ENCODE measurements at places on chromosomes 11 and 22. TPM values are rescaled to one million over a fixed set of nuclear protein-coding genes. Genes with fewer than 3 reads are reported as not detected.

DNA sequence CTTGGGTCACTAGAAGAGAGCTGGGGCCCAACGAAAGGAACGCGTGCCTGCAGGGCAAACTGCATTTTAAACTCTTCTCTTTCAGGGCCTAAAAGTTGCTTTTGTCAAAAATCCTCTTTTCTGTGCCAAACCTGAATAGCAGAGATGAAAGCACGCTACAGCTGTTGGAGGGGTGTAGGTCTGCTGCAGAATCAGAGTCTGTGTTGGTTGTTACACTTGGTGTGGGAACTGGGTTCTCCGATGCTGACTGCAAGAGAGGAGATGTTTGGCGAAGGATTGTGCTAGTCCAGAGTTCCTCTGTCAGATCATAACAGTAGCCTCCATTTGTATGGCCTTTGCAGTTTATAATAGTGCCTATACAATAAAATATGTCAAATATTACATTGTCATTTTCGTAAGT, 41.8 kb downstream of the BARX2 start:
- DNase-seq: no peak

DNA sequence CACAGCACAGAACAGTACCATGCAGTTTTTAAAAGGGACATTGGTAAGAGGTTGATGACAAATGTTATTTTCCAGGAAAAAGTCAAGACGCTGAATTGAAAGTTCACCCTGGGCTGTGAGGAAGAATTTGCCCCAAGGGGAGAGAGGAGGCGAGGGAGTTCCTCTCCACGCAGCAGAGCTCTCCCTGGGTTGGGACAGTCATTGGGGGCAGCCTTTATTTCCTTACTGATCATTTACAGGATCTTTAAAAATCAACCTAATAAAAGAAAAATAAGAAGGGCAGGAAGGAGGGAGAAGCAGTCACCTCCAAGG, 49.9 kb upstream of the WNT7B start:
- no peak for DNase-seq

GRCh38 chr22:17105143-17106129, 15.7 kb downstream of the TMEM121B start:
- DNase-seq: no peak

GRCh38 chr11:69771466-69771865, 3.7 kb downstream of the FGF4 start:
- no peak for DNase-seq

GRCh38 chr11:78694152-78694551, 119.5 kb upstream of the NARS2 start:
- no peak for DNase-seq

DNA sequence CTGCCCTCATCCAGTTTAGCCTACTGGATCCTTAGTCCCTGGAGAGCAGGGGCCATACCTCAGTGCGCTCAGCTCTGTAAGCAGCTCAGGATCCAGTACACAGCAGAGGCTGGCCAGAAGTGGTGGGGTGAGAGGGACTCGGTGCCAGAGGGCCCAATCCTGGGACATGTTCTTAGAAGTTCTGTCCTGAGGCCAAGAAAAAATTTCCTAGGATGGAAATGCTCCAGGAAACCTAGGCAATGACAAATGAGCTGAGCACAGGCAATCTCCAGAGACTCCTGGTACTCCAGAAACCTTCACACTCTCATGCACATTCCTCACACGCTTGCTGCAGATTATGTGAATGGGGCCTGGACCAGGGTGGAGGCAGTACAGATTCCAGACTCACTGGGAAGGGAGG, 89.6 kb downstream of the SERGEF start:
- DNase-seq: no peak

GRCh38 chr22:39923696-39924095, 22.8 kb downstream of the GRAP2 start:
- no peak for DNase-seq

GRCh38 chr22:36199001-36199551, 2.5 kb downstream of the APOL4 start:
- DNase-seq: no peak

GRCh38 chr22:35995772-35996171, 32.9 kb downstream of the RBFOX2 start:
- DNase-seq: peak; percentile 94

DNA sequence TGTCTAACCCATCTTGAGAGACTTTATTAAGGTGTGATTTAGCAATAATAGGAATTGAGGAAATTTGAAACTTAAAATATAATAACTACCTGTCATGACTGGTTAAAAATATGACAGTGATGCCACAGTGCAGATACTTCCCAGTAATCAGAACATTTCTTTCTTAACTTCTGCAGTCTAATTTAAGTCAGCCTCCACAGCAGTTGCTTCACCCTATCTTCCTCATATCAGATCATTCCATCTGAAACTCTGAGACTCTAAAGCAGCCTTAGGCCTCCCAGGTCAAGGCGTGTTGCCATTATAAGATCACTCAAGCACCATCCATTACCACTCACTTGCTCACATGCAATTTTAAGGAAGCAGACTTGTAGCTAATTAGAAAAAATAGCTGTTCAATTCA, 302.2 kb downstream of the AASDHPPT start:
- DNase-seq: no peak

DNA sequence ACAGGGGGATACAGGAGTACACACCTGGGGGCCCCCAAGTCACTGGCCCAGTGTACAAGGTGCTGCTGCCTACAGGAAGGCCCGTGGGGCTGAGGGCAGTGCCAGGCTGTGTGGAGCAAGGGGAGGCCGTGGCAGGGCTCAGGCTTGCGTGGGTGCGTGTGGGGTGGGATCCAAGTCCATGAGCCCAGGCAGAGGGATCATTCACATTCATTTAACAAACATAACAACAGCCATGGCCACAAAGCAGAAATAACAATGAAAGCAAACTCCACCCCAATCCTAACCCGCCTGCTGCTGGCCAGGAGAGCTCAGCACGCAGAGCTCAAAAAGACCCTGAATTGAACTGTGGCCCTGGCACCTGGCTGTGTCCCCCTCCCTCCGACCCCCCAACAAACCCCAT, 17.0 kb upstream of the SCGB1A1 start:
- no peak for DNase-seq

DNA sequence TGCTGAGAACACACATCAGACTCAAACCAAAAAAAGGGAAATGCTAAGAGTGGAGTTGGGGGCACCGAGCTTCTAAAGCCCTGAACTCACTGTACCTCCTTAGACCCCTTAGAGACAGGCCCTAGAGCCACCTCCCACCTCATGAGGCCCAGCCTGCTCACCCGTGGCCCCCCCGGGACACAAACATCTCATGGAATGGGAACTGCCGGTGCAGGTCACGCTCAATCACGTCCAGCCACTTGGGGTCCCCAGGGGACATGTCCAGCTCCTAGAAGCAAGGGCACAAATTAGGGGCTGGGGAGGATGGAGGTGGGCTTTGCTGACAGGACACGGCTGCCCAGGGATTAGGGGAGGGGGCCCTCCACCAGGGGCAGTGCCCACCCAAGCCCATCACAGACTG, 6.3 kb upstream of the CASTOR1 start:
- no peak for DNase-seq

DNA sequence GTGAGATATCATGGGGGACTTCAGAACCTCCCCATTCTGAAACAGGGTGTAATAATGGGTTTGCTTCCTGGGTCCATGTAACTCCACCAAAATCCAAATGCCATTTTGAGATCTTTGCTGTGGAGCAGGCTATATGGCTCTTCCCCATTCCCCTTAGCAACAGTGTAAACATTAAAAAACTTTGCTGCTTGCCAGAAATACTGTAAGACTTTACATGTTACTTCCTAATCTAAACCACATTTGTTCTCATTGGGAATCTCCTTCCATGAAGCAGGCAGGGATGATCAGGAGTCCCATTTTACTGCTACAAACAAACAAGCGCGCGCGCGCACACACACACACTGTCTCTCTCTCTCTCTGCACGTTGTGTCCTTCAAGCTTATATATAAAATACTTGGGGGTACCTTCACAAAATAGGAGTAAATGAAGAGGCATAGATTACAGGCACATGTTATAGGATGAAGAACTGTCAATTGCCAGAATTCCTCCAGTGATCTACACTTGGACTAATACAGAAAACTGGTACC, 86.5 kb downstream of the ANO3 start:
- DNase-seq: peak; percentile 60

- no peak for DNase-seq
Observed at GRCh38 chr11:36719358-36720107, 121.5 kb upstream of the RAG2 start.

DNA sequence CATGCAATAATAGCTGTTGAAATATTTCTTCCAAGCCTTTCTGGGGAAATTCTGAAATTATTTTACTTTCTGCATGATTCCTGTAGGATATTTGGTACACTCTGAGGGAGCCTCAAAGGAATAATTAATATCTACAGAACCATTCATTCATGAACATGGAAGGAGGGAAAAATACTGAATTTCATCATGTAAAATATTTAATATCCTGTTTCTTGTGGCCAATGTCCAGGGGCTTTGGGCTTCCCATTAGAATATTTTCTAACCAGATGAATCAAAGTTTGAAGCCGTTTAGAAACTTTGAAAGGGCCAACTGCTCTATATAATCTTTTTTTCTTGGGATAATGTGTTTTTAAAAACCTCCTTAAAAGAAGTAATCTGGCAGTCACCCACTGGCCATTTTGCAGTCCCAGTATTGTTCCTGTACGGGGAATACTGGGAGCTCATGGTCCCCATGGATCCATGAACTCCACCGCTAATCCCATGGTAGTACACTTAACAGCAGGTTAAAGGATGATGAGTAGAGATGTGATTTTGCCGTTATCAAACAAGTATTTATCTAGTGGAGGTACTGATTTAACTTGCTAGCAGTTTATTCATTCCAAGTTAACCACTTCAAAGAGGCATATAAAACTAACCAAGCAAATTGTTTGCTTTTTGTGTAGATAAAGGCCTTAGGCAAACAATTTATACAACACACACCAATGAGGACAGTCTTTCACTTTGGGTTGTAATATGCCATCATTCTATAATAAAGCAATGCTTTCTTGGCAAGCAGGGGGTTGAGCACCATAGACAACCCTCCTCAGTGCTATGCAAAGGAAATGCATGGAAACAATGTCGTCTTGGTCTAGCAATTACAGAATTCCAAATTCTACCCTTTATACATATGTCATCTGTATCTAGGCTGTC, 34.5 kb upstream of the BLID start:
- DNase-seq: no peak

DNA sequence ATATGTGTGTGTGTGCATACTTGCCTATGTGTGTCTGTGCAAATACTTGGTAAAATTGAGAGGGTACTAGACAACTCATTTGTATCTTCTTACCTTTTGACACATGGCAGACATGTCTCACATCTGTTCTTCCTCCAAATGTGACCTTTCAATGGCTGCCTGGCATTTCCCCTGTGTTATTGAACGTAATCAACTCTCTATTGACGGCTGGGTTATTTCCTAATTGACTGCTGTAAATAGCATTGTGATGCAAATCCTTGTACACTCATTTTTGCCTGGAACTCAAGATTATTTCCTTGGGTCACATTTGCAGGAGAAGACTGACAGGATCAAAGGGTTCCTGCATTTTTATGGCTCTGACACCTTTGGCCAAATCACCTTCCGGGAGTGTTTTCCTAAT, 37.4 kb downstream of the KCNQ1 start:
- no peak for DNase-seq

DNA sequence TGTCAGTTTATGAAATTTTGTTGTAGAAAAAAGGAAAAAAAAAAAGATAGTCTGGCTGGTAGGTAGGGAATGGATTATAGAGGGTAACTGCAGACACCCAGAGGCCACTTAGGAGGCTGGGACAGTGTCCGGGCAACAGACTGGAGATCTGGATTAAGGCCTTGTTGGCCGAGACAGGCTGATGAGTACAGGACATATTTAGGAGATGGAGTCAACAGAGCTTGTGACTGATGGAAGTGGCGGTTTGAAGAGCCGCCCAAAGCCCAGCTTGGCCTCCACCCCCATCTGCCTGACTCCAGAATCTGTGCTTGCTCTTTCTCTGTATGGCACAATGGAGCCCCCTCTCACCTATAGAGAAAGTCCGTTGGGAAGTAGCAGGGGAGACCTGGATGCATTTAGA, 7.6 kb downstream of the PLEKHB1 start:
- DNase-seq: no peak

DNA sequence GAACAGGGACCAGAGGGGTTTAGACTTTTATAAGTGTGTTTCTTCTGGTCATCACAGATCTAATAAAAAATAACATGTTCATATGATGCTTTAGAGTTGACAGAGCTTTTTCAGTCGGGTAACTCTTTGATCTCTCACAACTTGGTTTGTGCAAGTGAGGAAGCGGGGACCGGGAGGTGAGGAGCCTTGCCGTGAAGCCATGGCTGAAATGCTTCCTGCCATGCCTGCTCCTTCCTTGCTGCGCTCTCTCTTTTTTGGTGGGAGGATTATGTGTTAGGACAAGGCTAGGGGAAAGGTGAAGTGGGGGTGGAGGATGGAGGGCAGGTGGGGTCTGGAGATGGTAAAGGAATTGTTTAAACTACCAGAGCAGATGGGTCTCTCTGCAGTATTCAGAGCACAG, 23.8 kb downstream of the TEAD1 start:
- DNase-seq: no peak

GRCh38 chr11:107864591-107864990, 6.0 kb upstream of the SLC35F2 start:
- DNase-seq: no peak

- no peak for DNase-seq
Observed at GRCh38 chr11:1563697-1564534, 8.2 kb downstream of the DUSP8 start.

GRCh38 chr22:46131151-46131587, 19.2 kb upstream of the PPARA start:
- DNase-seq: no peak

Gene MMP7
- total RNA-seq: 30.4 TPM

Gene KIAA1671
- total RNA-seq: 44.6 TPM

Gene TREH
- total RNA-seq: not detected

Gene PLA2G6
- total RNA-seq: 73.5 TPM

Gene LRRC56
- total RNA-seq: 3.4 TPM

Gene TRPM5
- 0.18 TPM for total RNA-seq

Gene MED15
- total RNA-seq: 68.3 TPM

Gene TNNT3
- 8.0 TPM for total RNA-seq

Gene RTN4RL2
- 4.8 TPM for total RNA-seq

Gene PLAAT2
- 2.2 TPM for total RNA-seq

Gene ARHGAP8
- total RNA-seq: 12.1 TPM

Gene KBTBD3
- 5.6 TPM for total RNA-seq

Gene OR10D3
- not detected for total RNA-seq

Gene C11orf21
- total RNA-seq: 3.4 TPM
